AG04449 (cell line): ENCODE measurements at places on chromosomes 13 and 19.

- DNase-seq, result no peak
These were observed 608.3 kb downstream of the PCDH17 start for GRCh38 chr13:58239774-58240268.

DNA sequence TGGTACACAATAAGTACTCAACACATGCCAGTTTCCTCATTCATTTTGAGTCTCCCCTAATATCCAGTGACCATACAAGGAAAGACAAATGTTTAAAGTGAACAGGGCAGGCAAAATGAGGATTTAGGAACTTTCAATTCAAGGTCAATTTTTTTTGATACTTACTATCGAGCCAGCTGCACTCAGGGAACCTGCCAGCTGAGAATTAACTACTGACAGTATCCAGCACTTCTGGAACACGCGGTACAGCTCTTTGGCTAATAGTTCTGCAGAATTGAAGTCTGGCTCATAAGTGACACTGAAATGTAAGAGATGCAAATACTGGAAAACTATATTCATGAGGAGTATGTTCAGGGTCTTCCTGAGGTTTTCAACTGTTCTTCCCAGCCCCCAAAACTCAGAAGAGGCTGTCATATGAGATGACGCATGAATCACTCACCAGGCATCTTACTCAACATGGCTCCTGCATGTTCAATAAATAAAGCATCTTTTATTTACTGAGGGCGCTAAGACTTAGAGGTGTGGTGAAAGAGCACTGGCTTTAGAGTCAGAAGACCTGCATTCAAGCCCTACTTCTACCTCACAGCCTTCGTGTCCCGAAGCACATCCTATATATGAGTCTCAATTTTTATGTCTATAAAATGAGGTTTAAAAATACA is 25.6 kb downstream of the RUBCNL start:
- no peak for DNase-seq

- no peak for DNase-seq
These were observed 14.4 kb upstream of the TTYH1 start for GRCh38 chr19:54400913-54401312.

DNA sequence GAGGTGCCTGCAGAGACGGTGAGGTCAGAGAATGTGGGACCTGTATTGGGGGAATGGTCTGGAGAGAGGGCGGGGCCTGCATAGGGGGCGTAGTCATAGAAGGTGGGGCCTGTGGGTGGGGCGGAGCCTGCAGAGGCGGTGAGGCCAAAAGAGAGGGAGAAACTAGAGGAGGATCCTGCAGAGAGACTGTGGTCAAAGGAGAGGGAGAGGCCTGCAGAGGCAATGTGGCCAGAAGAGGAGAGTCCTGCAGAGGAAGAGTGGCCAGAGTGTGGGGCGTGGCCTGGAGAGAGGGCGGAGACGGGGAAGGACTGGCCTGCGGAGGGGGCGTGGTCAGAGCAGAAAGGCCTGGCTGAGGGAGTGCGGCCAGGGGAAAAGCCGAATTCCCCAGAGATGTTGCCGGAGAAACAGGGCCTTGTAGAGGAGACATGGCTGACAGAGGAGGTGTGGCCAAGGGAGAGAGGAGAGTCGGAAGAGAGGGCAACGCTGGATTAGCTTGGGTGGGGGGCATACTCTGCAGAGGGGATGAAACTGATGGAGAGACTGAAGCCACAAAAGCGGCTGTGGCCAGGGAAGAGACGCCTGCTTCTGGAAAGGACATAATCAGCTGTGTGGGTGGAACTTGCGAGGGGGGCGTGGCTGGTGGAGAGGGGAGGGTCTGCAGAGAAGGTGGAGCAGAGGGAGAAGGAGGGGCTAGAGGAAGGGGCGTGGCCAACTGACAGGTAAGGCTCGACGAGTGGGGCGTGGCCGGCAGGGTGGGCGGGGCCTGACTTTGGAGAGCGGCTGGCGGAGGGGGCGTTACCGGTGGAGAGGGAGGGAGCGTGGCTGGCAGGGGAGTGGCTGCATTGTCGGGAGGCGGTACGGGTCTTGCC is 2.5 kb downstream of the PRR36 start:
- peak; percentile 40 for DNase-seq
